ENCODE measurements at places on chromosomes 5 and 9.

DNA sequence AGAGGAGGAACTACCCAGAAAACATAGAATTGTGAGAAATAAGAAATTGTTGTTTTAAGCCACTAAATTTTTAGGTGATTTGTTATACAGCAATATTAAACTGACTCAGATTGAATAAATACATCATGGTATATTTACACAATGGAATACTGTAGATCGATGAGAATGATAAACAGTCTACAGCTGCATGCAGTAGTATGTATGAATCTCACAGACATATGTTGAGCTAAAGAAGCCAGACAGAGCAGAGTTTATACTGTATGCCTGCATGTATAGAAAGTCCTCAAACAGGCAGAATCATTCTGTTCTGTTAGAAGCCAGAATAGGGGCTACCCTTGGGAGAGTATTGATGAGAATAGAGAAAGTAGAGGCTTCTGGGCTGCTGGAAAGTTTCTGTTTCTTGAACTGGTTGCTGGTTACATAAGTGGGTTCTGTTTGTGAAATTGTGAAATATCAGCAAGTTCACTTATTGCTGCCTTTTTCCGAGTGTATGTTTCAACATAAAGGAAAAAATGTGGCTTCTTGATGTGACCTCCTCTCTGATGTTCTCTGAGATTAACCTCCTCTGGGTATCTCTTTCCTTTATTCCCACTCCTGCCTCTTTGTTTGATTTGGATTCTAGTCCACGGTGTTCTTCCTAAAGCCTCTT is 9.6 kb downstream of the KIAA1958 start:
- DNase-seq, result no peak

- no peak for DNase-seq
Measured at GRCh38 chr5:118301696-118302095, 686.7 kb downstream of the DTWD2 start.

DNA sequence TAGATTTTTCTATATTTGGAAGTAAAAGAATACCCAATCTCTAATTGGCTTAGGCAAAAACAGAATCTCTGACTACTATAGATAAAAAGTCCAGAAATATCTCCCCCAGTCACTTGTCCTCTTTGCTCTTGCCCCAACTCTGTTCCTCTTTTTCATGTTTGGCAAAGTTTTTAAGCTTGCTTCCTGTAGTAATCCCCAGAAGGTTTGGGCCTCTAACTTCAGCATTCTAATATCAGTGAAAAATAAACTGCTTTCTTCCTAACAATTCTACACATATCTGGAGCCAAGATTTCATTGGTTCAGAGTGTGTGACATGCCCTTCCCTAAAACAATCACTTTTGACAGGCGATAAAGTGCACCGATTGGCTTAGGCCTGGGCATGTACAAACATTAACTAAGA is 1680.3 kb downstream of the MAT2B start:
- DNase-seq, result no peak

- no peak for DNase-seq
Measured at GRCh38 chr5:106454651-106455415, 1215.9 kb downstream of the EFNA5 start.

- DNase-seq, result no peak
Measured at GRCh38 chr5:75756211-75756610, 39.0 kb upstream of the POC5 start.

DNA sequence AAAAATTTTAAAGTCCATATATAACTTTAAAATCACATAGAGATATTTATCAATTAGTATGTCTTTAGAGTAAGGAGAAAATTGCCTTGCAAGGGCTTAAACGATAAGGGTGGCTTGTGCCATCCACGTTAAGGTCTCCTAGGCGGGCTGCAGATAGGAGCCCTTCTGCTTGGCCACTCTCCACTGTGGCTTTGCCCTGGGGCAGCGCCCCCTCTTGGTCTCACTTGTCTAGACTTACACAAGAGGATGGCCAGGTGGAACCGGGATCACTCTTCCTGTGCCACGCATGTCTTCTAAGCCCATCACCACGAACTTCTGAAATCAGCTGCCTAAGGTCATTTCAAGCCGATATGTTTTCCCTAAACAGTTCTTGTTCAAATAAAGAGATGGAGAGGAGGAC is 2.9 kb downstream of the FPGS start:
- DNase-seq, result no peak

DNA sequence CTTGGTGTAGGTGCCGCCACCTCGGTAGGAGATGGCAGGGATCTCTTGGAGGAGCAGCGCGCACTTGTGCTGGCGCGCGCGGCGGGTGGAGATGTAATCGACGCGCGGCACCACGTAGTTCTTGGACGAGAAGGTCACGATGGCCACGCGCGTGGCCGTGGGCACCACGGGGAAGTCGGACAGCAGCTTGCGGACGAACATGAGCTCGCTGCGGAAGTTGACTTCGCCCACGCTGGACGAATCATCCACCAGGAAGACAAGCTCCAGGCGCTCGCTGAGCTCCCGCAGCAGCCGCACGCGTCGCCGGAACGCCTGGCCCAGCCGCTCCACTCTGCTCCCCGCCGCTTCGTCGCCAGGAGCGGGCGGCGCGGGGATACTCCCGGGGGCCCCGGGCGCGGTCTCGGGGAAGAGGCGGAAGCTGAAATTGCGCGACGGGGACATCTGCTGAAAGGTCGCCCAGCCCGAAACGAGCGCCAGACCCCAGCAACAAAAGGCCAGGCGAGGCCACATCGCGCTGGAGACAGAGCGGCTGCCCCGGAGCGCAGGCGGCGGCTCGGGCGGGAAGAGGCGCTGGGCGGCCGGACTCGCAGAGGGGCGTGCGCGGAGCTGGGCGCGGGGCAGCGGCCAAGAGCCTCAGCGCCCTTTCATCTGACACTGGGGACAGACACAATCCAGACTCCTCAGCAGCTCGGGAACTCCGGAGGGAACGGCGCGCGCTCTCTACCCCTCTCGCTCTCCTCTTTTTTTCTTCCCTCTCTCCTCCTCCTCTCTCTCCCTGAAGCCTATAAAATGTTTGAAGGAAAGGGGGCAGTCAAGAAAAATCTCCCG is at the start of gene SVEP1:
TSS of gene SVEP1 (minus strand) at position 708 of the 828 bp plus-strand sequence. CDS start at position 510, 198 bp downstream.
- DNase-seq, result peak; percentile 68

DNA sequence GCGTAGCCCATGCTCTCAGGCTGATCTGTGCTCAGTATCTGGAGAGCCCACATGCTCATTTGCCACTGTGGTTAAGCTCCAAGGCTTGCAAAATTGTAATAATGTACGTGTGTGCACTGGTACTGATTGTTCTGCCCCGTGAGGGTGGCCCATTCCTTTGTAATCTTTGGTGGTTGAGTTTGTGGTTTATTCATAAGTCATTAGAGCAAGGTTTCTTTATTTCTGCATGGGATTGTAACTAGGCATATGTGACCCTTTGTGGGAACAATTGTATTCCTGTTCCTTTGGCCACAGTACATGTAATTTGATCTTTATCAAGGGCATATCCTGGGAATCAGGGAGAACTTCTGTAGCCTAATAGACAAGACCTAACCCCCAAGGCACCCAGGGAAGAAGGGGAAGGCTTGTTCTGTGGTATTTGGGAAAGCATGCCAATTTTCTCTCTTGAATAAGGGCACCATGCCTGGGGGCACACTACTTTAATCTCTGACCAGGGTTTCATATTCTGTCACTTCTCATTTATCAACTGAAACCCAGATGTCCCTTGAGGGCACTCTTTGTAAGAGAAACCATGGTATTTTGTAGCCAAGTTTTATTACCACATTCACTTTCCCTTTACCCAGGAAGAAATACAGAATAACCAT is 74.6 kb downstream of the NPR3 start:
- no peak for DNase-seq

GRCh38 chr5:173247041-173247440 is 12.0 kb upstream of the NKX2-5 start:
- no peak for DNase-seq

- peak; percentile 42 for DNase-seq
Measured at GRCh38 chr9:37760416-37761161, 7.0 kb downstream of the TRMT10B start.

DNA sequence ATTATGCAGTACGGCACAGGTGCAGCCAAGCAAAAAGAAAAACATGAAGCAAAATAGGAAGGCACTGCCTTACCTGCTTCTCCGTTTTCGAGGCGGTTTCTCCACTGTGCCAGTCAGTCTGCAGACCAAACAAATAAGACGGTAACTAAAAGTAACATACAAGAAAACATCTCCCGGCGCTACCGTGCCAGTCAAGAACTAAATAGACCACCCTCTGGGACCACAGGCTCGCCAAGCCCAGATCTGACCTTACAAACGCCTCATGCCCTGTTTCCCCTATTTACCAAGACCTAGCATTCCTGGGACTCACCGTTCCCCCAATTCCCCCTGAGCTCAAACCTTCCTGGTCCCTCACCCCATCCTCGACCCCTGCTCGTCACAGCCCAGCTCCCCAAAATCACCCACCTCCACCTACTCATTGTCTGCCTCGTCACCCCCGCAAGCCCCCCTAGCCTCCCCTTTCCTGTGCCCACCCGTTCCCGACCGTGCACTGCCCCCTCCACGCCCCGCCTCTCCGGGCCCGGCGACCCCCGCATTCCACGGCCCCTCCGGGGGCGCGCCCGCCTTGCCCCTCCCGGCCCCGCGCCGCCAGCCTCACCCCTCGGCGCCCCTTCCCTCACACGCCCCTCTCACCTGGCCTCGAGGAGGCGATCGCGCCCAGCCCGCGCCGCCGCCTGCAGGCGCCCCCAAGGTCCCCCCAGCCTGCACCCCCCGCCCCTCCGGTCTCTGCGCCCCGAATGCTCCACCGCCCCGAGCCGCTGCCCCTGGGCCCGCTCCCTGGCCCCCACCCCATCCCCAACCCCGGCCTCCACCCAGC is 560 bp downstream of the SCAI start:
- no peak for DNase-seq

- peak; percentile 3 for DNase-seq
Measured at GRCh38 chr5:135313946-135314345, 85.1 kb downstream of the MACROH2A1 start.

- peak; percentile 57 for DNase-seq
Measured at GRCh38 chr9:118595719-118596305, 773.4 kb downstream of the BRINP1 start.

GRCh38 chr5:73858776-73859175 is 232.8 kb downstream of the ARHGEF28 start:
- no peak for DNase-seq

GRCh38 chr5:158848634-158849033 is 251.1 kb downstream of the EBF1 start:
- no peak for DNase-seq

DNA sequence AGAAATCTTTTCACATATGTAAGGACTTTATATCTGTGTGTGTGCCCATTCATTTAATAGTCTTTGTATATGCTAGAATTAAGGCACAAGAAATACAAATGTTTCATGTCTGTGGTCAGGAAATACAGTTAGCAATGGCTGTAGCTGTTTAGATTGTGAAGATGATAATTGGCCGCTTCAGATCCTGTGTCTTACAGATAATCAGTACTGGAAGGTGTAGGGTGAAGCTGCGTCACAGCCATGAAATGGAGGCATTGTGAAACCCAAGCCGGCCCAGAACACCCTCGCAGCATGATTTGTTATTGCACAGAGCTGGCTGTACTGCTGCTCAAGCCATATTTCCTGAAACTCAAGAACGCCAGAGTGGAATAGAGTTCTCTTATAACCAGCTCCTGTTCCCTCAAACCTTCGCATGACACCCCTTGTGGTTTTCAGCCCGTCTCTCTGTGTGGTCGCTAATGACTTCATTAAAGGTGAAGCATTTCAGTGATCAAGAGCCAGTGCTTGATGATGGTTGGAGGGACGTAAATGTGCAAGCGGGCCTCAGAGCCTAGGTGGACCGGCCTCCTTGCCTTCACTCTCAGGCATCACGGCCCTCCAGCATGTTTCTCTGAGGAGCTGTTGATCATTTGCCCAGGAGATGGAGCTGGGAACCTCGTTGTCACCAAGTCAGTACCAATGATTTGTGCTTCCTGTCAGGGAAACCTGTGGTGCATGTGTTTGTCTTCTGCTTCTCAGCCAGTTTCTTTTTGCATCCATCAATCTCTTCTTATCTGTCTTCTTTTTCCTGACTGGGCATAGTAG is 80.1 kb downstream of the F2RL2 start:
- DNase-seq, result no peak

GRCh38 chr5:96873449-96873848 is 2.9 kb upstream of the ERAP2 start:
- no peak for DNase-seq

DNA sequence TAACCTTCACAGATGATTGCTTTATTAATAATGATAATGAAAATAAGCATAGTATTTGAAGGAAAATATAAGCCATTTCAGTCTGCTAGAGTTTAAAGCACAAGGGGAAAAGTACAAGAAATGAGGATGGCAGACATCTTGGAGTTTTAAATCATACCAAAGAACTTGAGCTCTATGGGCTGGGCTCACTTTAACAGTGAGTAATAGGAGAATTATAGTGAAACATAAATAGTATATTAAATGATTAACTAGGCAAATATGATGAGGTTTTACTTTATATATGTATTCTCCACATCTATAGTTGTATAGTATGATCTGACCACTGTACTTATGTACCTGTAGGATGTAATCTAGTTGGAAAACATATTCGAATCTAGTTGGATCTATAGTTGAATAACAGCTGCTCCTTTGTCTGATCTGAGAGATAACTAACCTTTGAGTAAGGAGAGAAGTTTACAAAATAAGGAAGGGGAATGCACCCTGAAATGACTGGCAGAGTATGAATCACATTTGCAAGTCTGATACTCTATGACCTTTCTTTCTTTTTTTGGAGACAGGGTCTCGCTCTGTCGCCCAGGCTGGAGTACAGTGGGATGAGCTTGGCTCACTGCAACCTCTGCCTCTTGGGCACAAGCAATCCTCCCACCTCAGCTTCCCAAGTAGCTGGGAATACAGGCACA is 17.6 kb downstream of the MEGF9 start:
- no peak for DNase-seq

- peak; percentile 24 for DNase-seq
Measured at GRCh38 chr5:54844905-54845566, 140.4 kb downstream of the ESM1 start.

- DNase-seq, result no peak
Measured at GRCh38 chr5:170067574-170068170, 38.0 kb upstream of the FOXI1 start.

- DNase-seq, result no peak
Measured at GRCh38 chr5:164220522-164220921, 715.1 kb downstream of the MAT2B start.

DNA sequence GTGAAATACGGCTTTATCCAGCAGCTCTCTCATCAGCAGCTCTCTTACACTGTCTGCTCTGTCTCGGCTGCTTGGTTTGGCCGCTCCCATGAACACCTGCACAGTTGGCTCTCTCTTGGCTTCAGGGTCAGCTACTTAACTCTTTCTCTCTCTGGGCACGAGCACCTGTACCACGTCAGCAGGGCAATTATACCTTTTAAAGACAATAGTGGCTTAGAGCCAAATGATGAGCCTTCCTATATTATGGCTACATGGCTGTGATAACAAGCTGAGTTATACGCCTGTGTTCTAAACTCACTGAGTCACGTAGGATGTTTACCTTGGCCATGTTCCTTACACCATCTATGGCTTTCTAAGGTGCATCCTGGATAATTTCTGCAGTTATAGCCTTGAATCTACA is 69.2 kb upstream of the CTNND2 start:
- DNase-seq, result no peak

DNA sequence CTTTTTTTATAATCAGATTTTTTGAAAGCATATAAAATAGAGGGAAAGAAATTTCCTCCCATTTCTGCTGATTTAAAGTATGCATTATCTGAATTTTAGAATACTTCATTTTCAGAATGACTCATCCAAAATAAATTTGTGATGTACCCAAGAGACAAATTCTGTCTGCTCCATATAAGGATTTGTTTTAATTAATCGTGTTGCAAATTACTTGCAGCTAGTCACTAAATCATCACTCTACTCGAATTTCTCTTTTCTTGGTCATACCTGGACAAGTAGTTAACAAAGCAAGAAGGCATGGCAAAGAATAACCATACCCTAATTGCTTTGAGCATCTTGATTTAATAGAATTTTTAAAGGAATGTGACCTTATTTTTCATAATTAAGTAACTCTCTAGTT is 284.1 kb upstream of the GRAMD2B start:
- DNase-seq, result no peak

Measured in AG20443 (cell line).